GM23338 (cell line): ENCODE measurements at places on chromosomes 6 and 20. TPM values are rescaled to one million over a fixed set of nuclear protein-coding genes. Genes with fewer than 3 reads are reported as not detected.

- no peak overlapping the region for H3K27ac ChIP-seq
- H3K4me1 ChIP-seq: no peaks in the 10 kb centered on the region
- H3K27me3 ChIP-seq: no peaks in the 10 kb centered on the region
- no peak for DNase-seq
Measured at GRCh38 chr6:78700991-78701390, 166.4 kb upstream of the IRAK1BP1 start.

DNA sequence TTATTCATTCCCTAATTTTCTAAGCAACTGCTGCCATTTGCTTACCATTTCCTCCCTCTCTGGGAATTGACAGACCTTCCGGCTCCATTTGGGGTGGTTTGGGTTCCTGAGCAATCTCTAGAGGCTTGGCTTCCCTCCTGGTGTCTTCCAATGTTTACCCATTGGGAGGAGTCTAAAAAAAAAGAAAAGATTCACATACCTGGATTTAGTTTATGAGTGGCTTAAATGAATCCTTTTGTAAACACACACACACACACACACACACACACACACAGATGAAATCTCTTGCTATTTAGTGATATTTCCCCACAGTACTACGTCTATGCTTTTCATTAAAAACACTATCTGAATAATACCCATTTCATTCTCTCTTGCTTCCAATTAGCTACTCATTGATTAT, 48.3 kb upstream of the TRAF3IP2 start:
- no peak overlapping the region for H3K4me3 ChIP-seq
- peak overlapping the region; percentile 24; the same call in 1 of the 2 replicates for H3K27ac ChIP-seq
- H3K36me3 ChIP-seq: no peaks in the 10 kb centered on the region
- H3K27me3 ChIP-seq: no peaks in the 10 kb centered on the region

DNA sequence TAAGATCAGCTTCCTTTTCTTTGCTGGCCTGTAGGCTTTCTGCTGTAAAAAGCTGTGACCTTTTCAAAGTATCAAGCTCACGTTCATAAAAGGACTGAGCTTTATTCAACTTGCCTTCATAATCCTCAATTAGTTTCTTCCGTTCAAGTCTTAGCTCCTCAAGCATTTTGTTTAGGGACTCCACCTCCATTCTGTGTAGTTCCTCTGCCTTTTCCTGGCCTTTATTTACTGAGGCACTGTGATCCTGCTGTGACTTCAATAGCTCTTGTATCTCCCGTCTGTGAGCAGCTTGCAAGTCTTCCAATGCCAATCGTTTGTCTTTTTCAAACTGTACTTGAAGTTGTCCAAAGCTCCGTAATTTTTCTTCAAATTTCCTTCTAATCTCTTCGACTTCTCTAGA, 54.4 kb downstream of the FAM184A start:
- no peak overlapping the region for H3K4me3 ChIP-seq
- no peaks in the 10 kb centered on the region for H3K36me3 ChIP-seq
- peaks cover 54% of the 10 kb centered on the region for H3K4me1 ChIP-seq
- peak; percentile 70 for DNase-seq
- no peak overlapping the region for H3K27ac ChIP-seq

The PBOV1 gene
- not detected in 2 replicates for total RNA-seq

DNA sequence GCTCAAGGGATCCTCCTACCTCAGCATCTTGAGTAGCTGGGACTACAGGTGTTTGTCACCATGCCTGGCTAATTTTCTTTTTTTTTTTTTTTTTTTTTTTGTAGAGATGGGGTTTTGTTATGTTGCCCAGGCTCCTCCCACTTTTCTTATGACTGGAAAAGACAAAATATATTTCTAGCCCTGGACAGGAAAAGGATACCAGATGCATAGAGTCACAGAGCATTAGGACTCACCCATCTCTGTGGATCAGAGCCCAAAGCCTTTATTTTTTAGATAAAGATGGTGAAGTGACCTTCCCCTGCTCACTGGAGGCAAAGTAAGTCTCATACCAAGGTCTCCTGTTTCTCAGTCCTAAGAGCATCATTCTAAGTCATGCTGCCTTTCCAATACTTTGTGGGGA, 3.4 kb downstream of the TRIM10 start:
- 0 out of 2 replicates have a peak, but pooled peaks cover 11% of the 10 kb centered on the region for H3K27me3 ChIP-seq
- H3K36me3 ChIP-seq: no peaks in the 10 kb centered on the region
- no peak overlapping the region for H3K27ac ChIP-seq
- no peak for DNase-seq

- peak overlapping the region; percentile 84 for H3K4me3 ChIP-seq
- H3K27ac ChIP-seq: peak overlapping the region; percentile 99
- H3K4me1 ChIP-seq: peaks cover 42% of the 10 kb centered on the region
- DNase-seq: peak; percentile 93
- H3K36me3 ChIP-seq: no peaks in the 10 kb centered on the region; the same call in 1 of the 2 replicates
Measured at GRCh38 chr20:37526238-37526838, 1.3 kb downstream of the BLCAP start.

- no peak overlapping the region for H3K4me3 ChIP-seq
- H3K27ac ChIP-seq: no peak overlapping the region
Measured at GRCh38 chr6:140020207-140020791, 645.9 kb upstream of the CITED2 start.
